ENCODE measurements at places on chromosomes 6 and 20.

DNA sequence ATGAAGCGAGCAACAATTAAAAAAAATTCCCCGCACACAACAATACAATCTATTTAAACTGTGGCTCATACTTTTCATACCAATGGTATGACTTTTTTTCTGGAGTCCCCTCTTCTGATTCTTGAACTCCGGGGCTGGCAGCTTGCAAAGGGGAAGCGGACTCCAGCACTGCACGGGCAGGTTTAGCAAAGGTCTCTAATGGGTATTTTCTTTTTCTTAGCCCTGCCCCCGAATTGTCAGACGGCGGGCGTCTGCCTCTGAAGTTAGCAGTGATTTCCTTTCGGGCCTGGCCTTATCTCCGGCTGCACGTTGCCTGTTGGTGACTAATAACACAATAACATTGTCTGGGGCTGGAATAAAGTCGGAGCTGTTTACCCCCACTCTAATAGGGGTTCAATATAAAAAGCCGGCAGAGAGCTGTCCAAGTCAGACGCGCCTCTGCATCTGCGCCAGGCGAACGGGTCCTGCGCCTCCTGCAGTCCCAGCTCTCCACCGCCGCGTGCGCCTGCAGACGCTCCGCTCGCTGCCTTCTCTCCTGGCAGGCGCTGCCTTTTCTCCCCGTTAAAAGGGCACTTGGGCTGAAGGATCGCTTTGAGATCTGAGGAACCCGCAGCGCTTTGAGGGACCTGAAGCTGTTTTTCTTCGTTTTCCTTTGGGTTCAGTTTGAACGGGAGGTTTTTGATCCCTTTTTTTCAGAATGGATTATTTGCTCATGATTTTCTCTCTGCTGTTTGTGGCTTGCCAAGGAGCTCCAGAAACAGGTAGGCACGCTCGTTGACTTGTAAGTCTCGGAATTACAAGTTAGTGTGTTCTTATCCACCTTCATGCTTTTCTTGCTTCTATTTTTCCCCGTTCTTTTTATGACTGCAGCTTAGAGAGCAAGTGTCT lies at the start of gene EDN1:
Gene EDN1 (plus strand): TSS at position 429 of the 888 bp plus-strand sequence. CDS start 269 bp downstream, at position 698.
- DNase-seq = no peak

- DNase-seq = no peak
Measured at GRCh38 chr6:118296129-118296901, 251.8 kb upstream of the PLN start.

GRCh38 chr6:2127484-2127911 lies 117.9 kb downstream of the GMDS start:
- no peak for DNase-seq

GRCh38 chr20:44959638-44960102 lies 527 bp downstream of the TOMM34 start:
- no peak for DNase-seq

DNA sequence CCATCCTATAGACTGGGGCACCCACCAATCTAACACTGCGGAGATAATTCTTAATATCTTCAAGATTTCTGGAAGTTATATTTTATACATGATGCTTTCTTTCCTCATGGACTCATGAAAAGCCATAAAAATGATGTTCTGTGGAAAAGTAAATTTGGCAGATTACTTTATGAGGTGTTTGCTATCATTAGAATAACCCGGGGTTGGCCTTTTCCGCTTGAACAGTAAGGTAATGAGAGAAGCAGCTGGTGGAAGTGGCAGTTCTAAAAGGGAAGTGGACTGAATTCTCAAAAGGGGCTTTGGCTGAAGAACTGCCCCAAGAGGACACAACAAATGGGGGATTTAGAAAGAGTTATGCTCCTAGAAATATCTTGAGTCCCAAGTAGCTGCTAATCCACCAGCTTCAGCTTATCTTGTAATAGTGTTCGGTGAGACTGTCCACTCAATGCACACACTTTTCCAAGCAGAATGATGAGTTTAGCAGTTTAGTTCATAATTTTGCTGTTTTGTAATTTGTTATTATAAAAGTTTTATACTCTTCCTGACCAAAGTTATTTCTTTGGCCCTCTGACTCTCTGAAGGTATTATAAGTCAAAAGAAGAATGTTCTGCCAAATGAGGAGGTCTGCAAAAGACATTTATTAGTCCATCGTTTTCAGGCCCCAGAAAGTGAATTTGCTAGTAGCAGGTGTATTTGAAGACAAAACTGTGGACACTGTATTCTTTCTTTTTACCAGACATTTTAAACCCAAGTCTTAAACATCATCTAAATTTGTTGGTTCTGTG lies 2.9 kb downstream of the ISM1 start:
- no peak for DNase-seq

GRCh38 chr6:15299430-15300131 lies 53.7 kb downstream of the JARID2 start:
- DNase-seq = no peak

DNA sequence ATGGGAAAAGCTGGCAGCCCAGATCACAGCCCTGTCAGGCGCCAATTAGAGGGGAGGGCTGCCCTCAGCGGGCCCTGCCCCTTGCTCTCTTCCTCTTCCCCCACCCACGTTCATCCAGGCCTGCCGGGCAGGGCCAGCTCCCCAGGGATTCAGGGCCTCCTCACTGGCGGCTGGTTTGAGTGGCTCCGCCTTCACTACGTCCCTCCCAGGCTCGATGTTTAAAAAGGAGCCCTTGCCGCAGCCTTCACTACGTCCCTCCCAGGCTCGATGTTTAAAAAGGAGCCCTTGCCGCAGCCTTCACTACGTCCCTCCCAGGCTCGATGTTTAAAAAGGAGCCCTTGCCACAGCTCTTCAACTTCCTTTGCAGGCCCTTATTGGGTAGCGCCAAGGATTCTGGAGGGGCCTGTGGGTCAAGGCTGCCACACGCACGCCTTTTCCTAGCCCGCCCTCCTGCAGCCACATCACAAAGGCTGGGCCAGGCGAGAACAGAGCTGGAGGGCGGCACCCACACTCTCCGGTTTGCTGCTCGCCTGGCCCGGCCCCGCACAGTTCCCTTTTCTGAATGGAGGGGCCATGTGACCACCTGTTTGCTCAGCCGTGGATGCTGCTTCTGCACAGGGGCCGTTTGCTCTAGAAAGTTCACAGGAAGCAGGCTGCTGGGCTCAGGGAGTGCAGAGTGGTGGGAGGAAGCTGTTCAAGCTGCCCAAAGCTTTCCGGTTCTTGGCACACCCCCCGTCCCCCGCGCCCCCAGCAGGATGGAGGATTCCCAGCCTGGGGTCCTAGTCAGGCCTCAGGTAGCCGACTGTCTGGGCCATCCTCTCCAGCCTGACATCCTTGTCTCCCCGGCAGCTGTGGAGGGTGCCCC lies 1.6 kb downstream of the SLC17A9 start:
- DNase-seq = no peak

All from AG09309 (cell line).